ENCODE measurements at places on chromosomes 16 and 17.

GRCh38 chr17:6660805-6661463, 9.4 kb downstream of the C17orf100 start:
- DNase-seq = peak; percentile 4

DNA sequence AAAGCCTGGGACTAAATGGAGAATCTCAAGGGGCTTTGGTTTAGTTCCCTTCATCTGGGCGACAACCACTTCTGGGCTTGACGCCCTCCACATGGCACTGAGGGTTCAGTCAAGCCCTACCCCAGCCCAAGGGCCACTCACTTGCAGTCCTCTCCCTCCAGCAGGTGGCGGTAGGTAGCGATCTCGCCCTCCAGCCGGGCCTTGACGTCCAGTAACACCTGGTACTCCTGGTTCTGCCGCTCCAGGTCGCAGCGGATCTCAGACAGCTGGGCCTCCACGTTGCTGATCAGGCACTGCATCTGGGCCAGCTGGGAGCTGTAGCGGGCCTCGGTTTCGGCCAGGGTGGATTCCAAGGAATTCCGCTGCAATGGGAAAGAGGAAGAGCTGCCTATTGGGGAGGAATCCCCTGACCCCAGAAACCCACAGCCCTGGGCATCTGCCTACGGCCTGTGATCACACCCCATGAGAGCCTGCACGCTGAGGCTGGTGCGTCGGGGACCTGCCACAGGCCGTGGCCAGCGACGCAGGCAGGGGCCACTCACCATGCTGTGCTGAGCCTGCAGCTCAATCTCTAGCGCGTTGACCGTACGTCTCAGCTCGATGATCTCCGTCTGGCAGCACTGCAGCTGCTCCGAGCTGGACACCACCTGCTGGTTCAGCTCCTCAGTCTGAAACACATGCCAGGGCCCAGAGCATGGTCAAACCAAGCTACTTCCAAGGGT, 2.7 kb downstream of the KRT36 start:
- DNase-seq = no peak

GRCh38 chr16:17395849-17396480, 74.8 kb downstream of the XYLT1 start:
- peak; percentile 22 for DNase-seq

DNA sequence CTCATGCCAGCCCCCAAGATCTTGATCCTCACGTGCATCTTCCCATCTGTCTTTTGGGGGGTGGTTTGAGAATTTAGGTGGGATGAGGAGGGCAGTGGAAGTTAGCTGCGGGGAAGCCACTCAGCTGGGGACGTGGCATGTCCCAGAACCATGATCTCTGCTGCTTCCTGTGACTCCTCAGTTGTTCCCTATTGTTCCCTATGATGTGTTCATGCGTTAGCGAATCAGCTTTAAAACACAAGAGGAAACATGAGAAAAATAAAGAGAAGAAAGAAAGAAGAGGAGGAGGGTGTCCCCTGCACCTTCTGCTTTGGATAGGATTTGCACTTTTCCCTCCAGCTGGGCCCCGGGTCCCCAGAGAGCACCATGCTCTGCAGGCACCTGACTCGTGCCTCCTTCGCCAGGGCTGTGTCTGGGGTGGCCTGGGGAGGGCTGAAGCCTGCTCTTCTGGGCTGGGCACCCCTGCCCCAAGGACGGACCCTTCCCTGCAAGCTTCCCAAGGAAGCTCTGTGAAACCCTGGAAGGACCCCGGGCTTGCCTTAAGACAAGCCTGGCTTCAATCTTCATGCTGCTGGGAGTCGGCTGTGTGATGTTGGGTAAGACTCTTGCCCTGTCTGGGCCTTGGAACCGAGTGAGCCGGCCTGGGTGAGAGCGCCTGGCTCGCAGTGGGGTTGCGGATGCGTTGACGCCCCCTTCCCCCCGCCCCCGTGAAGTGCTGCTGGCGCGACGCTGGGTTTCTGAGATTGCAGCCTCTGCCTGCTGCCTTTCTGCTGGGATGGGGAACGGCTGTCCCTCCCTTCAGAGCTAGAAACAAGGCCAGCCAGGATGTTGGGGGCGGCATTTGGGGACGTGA, 62.8 kb upstream of the CIBAR2 start:
- DNase-seq = peak; percentile 37

- peak; percentile 87 for DNase-seq
These were observed 874 bp downstream of the CMTM3 start for GRCh38 chr16:66605177-66605978.

- no peak for DNase-seq
These were observed 6.5 kb downstream of the VPS53 start for GRCh38 chr17:708132-708531.

DNA sequence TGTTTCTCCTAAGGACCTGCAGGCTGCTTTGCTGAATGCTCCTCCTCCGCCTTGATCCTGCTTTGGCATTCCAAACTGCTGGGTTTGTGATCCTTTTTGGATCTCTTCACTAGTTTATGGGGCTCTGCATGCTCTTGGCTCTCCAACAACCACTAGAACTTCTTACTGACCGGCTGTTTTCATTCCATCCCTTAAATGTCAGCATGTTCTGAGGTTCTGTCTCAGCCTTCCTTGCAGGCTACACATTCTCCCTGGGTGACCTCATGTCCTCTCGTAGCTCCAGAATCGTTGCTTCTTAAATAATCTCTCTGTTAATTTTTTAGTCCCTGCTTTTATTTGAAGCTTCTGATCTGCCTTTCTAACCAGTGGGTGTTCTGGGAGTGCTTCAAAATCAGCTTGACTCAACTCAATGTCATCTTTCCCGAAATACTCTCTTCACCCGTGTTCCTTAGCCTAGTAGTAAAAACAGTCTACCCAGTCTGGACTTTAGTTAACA, 119.0 kb upstream of the HS3ST2 start:
- DNase-seq = peak; percentile 92

DNA sequence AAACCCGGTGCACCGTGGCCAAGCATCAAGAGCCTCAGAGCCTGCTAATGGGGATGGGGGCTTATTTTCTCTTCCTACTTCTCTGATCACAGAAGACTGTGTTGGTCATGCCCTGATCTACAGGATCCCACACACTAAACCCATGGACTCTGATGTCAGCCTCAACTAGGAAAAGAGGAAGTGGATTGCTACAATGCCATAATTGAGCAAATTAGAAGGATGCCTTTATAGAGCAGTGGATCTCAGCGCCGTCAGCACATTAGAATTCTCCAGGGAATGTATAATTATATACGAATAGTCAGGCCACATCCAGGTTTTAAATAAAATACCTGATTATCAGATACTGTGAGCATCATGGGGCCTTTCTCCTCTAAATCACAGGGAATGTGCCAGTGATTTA, 64.8 kb downstream of the VAT1L start:
- no peak for DNase-seq

DNA sequence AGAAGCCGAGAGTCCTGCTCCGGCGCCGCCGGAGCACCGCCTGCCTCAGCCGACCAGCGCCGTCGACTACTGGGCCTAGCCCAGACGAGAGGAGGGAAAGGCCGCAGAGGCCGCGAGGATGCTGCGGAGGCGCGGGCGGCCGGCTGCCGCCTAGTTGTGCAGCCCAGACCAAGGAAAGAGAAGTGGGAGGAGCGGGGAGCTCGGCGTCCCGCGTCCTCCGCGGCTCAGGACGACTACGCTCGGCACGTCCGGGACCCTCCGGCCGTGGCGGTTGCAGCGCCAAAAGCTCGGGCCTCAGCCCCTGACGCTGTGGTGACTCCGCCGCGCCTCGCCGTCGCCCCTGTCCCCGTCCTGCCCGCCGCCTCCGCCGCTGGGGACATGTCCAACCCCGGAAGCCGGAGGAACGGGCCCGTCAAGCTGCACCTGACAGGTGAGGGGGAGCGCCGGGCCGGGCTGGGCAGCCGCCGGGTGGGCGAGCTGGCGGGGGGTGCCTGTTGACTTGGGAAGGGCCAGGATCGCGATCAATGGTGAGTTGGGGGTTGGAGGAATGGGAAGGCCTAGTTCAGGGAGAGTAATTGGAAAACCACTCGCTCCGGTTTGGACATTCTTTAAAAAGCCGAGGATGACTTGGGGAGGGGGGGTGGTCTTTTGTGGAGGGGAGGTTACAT, 37.7 kb downstream of the RNF135 start:
- peak; percentile 76 for DNase-seq

- DNase-seq = peak; percentile 61
These were observed 41.5 kb upstream of the MED9 start for GRCh38 chr17:17435323-17435722.

- peak; percentile 22 for DNase-seq
These were observed 75.0 kb downstream of the SPAG9 start for GRCh38 chr17:51045621-51046020.

DNA sequence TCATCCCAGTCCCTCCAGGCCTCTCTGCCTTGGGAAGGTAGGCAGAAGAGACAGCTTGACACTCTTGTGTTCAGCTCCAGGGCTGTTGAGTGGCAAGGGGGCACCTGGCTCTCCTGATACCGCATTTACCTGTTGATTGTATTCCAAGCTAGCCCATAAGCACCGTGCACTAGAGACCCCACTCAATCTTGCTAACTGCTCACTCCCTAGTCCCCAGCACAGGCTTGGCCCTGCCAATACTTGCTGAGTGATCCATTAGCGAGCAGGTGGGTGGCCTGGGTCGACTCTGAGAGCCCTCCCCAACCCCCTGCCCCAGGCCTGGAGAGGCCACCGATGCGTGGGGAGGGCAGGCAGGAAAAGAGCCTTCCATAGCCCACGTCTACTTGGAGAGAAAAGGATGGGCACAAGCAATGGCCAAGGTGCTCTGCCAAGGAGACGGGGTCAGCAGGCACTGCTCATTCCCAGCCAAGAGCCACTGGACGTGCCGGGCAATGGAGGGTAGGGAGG, 29.5 kb downstream of the FA2H start:
- no peak for DNase-seq
